BJ (cell line): ENCODE measurements at places on chromosomes 6 and 20. TPM values are rescaled to one million over a fixed set of nuclear protein-coding genes. Genes with fewer than 3 reads are reported as not detected.

GRCh38 chr6:74273541-74273940, 577.5 kb downstream of the CD109 start:
- no peak for DNase-seq

HMGN4 gene
- 41.4 and 60.9 TPM in 2 replicates for polyA plus RNA-seq

GRCh38 chr20:4234128-4234527, 218.8 kb upstream of the RNF24 start:
- no peak for DNase-seq

DNA sequence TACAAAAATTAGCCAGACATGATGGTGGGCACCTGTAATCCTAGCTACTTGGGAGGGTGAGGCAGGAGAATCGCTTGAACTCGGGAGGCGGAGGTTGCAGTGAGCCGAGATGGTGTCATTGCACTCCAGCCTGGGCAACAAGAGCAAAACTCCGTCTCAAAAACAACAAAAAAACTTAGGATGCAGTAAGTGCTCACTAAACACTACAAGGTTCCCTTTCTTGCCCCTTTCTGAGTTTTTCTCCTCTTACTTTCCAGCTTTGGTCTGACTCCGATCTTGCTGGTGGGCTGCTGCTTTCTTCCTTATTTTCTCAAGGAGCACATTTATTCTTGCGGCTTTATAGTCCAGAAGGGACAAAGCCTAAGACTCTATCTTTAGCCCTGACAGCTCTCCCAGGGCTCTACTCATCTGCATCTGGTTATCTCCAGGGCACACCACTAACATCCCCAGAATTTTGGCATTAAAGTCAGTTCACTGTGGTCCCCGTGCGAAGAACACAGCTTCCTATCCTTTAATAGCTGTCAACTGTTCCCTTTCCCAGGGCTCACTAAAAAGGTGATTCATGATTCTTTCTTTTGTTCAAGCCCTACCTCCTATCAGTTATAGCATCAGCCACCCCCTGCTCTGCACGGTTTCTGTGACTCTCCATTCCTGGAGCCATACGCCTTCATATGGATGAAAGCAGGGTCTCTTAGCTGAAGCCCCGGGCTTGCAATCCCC, 17.1 kb upstream of the RPN2 start:
- DNase-seq = no peak

BPIFB4 gene
- not detected in 2 replicates for polyA plus RNA-seq

GRCh38 chr20:36352843-36353553, 46.9 kb downstream of the DLGAP4 start:
- DNase-seq = no peak

GRCh38 chr6:54327631-54328030, 19.4 kb downstream of the TINAG start:
- DNase-seq = no peak

ZNF311 gene
- 0.74 and 1.0 TPM in 2 replicates for polyA plus RNA-seq

PTK7 gene
- polyA plus RNA-seq = 187 and 362 TPM in 2 replicates

GRCh38 chr6:89398762-89399525, 13.1 kb downstream of the RRAGD start:
- DNase-seq = no peak

HTR1B gene
- polyA plus RNA-seq = 1.4 and 3.1 TPM in 2 replicates

DNA sequence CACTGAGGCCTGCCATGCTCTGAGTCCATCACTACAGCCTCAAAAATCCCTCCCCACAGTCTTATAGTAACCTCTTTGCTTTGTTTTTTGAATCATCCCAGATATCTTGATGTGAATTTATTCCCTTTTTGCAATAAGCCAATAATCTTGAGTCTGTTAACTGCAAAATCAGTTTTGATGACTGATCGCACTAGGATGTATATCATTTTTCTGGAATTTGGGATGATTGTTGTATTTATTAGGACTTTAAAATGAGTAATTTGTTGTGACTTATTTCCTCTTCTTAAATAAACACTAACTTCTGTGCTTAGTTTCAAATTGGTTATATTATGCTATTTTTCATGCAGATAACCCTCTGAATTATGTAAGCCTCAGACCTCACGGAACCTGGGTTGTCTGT, 5.6 kb downstream of the CST4 start:
- no peak for DNase-seq
